ENCODE measurements at places on chromosomes 12 and 14.

GRCh38 chr14:77616133-77616453 lies 344 bp downstream of the SPTLC2 start:
- no peak for DNase-seq

- DNase-seq, result no peak
These were observed 8.6 kb downstream of the FGD6 start for GRCh38 chr12:95208678-95209077.

DNA sequence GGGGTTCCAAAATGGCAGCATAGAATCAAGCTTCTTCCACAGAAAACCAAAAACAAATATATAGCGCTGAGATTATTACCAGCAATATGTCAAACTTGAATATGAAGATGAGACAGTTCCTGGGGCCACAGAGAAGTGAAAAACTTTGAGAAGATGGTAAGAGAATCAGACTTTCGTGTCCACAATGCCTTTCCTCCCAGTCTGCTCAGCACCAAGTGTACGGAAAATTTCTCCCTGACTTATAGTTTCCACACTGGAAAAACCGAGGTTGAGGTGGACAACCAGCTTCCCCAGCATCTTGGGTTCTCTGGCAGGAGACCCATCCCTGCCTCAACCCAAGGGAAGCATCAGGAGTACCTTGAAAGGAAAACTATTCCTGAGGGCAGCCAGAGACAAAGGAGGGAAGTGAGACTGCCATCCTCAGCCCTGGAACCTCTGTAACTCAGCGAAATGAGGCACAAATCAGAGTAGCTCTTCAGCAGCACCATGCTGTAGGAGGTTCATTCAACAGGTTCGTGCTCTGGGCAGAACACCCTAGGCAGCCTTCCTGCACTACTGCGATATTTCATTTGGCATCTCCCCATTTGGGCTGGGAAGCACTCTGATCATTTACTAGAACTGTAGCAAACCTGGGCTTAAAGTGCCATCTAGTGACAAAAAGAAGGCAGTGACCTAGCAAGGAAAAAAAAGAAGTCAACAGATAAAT lies 52.4 kb upstream of the CAPRIN2 start:
- peak; percentile 85 for DNase-seq

DNA sequence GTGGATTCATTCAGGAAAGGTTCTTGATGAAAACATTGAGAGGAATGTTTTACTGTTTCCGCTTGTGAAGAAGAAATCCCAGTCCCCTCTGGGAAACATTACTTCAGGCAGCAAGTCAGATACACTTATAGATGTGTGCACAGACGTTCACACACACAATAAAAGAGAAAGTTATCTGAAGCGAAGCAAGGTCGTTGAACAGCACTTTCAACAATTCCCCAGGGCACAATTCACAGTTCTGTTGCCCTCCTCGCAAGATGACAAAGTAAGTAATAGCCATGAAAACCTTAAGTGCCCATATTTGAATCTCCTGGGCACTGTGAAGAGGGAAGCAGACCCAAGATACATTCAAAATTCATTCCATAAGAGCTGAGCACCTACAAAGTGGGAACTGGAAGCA lies 156.6 kb upstream of the CAND1 start:
- no peak for DNase-seq

GRCh38 chr14:76015191-76015590 lies 29.6 kb downstream of the IFT43 start:
- no peak for DNase-seq

DNA sequence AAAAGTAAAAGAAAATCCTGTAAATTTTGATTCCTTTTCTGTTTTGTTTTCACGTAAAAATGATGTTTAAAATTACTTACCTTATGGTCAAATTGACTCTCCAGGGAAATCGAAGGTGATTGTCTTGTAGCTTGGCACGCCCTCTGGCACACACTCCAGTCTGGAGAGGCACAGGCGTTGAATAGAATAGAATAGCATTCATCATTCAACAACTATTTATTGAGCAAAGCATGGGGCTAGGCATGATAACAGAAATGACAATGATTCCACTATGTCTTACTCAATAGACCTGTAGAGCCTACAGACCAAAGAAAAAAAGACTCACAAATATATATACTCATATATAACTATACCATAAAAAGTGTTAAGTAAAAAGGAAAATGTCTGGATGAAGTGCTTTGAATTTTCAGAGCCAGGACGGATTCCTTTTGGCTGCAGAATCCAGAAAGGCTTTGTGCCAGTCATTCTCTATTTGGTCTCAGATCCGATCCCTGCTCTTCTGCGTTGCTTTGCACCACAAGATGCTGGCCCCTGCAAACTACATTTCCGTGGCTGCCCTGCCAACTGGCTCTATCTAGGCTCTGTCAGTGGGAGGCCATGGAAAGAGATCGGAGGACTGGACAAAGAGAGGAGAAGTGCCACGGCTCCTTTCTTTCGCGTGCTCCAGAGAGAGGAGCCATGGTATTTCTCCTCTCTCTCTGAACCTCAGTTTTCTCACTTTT lies 231.8 kb downstream of the CRADD start:
- no peak for DNase-seq

Measured in RKO (cell line).